ENCODE measurements at places on chromosomes 4 and X. TPM values are rescaled to one million over a fixed set of nuclear protein-coding genes. Genes with fewer than 3 reads are reported as not detected.

SPATA4 gene
- polyA plus RNA-seq: 0.55 TPM

NWD2 gene
- polyA plus RNA-seq: 0.03 TPM

ATP2B3 gene
- polyA plus RNA-seq: 0.28 TPM

DNA sequence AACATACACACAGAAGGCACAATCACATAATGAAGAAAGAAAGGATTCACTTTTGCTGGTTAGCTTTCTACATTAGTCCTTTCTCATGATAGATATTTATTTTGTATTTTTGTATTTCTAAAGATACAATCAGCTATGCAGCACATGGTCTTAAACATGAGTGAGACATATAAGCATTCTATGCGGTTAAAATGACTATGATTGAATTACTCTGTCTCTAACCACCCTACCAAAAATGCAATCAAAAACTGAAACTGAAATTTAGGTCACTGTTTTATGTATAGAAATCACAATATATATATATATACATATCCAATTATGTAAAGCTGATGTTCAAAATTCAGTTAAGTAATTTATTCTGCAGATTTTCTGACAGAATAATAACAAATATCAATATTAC lies 21.9 kb downstream of the CXXC4 start:
- DNase-seq: no peak

DNA sequence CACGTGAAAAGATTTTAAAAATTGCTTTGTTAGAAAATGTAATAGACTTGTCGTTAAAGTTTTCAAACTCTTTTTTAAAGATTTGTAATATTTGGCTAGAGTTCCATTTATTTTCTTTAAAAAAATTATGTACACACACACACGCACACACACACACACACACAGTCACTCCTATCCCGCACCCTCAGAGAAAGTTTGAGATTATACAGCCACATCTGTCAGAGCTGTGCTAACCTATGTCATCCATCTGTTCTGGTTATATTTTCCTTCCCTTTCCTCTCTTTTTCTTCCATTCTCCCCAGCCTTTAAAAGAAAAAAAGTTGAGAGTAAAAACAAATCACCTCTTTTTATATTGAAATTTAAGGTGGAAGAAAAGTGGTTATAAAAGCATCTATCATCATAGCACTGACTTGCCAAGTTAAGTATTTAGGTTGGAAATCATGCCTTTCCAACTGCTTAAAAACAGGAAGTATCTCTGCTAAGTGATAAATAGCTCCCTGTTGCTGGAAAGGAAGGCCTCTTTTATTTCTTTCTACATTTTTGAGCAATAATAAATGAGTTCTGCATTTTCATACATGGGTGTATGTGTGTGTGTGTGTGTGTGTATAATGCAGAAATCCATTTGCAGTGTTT lies 163.3 kb upstream of the SPRY1 start:
- no peak for DNase-seq

DNA sequence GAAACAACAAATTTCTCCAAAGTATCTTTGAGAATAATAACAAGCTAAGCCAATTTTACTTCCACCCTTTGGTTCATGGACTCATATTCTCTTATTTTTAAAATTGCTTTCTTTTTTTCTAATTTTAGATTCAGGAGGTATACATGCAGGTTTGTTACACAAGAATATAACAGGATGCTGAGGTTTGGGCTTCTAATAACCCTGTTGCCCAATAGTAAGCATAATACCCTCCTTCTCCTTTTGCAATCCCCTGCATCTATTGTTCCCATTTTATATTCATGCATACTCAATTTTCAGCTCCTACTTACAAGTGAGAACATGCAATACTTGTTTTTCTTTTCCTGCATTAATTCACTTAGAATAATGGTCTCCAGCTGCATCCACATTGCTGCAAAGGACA lies 202.3 kb upstream of the FSTL5 start:
- DNase-seq: no peak

GRCh38 chr4:138090150-138090917 lies 151.8 kb downstream of the SLC7A11 start:
- DNase-seq: peak; percentile 69

BDH2 gene
- 91.9 TPM for polyA plus RNA-seq

OPHN1 gene
- polyA plus RNA-seq: 10.7 TPM

GRCh38 chr4:128516301-128516969 lies 228.8 kb upstream of the PGRMC2 start:
- DNase-seq: peak; percentile 88

FAM149A gene
- 25.9 TPM for polyA plus RNA-seq

- DNase-seq: no peak
Measured at GRCh38 chrX:40960041-40960440, 125.2 kb upstream of the USP9X start.

- DNase-seq: no peak
Measured at GRCh38 chr4:9971711-9972110, 49.6 kb downstream of the SLC2A9 start.

CLDN2 gene
- polyA plus RNA-seq: 60.5 TPM

GRCh38 chr4:68693325-68694075 lies 23.0 kb upstream of the UGT2B15 start:
- DNase-seq: no peak

LANCL3 gene
- 4.3 TPM for polyA plus RNA-seq

RPGR gene
- 25.3 TPM for polyA plus RNA-seq

DNA sequence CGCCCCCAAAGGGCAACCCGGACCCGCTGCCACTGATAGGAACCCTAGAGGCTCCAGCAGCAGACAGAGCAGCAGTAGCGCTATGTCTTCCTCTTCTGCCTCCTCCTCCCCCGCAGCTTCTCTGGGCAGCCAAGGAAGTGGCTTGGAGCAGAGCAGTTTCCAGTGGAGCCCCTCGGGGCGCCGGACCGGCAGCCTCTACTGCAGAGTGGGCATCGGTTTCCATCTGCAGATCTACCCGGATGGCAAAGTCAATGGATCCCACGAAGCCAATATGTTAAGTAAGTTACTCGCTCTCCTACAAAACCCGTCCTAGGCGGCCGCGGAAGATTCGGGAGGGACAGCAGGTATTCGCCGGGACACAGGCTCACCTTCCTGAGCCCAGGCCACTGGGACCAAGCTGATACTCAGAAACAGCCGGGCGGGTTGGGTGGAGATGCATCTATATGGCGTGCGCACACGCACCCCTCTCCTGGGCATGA lies 477 bp downstream of the FGF5 start:
- DNase-seq: no peak

- no peak for DNase-seq
Measured at GRCh38 chrX:142978130-142978684, 47.5 kb upstream of the SPANXN4 start.

SLC10A4 gene
- 0.39 TPM for polyA plus RNA-seq

VGLL1 gene
- 8.4 TPM for polyA plus RNA-seq

Data from right lung (tissue), 10 donors.